ENCODE measurements at places on chromosomes 2 and 18.

DNA sequence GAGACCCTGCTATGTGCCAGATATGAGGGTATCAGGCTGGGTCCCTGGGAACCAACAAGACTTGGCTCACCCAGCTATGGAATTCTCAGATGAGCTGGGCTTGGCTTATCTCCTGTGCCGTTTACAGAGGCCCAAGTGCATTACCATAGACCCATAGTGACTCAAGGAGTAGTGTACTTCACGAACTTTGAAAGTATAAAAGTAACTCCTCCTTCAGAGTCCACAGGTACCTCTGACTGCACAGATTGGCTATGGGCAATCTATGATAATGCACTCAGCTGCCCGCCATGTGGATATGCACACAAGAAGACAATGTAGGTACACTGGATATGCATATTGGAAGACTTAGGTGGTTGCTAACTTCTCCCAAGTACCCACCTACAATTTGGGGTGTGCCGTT lies 78.4 kb downstream of the QPCT start:
- DNase-seq: no peak

DNA sequence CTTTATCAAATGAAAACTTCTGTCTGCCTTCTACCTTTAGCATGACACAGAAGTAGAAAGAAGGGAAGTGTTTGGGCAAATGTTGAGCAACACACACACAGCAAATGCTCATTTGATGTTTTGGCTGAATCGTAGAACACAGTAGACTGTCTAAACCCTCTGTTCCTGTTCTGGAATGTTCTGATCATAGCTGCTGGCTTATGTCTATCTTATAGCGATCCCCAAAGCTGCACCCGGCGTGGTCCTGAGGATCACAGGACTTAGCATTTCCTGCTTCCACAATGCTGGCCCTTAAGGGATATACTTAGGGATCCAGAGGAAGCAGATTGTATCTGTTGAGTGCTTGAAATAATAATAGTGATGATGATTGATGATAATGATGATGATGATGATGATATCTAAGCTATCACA lies 15.2 kb downstream of the GNLY start:
- no peak for DNase-seq

- no peak for DNase-seq
Observed at GRCh38 chr18:46293742-46294181, 189.6 kb downstream of the HAUS1 start.

DNA sequence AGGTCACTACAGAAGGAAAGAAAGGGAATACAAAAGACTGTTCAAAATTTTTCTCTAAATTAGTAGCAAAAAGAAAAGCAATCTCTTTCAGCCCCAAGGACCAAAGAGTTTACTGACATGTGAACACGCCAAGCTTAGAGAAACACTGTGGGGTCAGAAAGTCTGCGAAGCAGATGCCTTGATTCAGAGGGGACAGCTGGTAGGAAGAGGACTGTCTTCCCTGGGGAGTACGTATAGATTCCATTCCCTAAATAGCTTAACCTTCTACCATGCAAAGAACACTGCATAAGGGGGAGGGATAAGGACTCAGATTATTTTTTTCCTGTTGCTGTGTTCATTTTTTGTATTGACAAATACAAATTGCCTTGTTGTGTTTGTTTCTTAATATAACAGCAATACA lies 96.1 kb downstream of the IRS1 start:
- no peak for DNase-seq

- no peak for DNase-seq
Observed at GRCh38 chr2:72895759-72896281, 8.6 kb downstream of the SPR start.

Data from activated T-cell treated with anti-CD3 and anti-CD28 coated beads for 24 hours (primary cell).